SK-N-SH treated with all-trans-retinoic acid at 6 μM for 48 hours (cell line): ENCODE measurements at places on chromosomes 11 and 22.

- peak; percentile 100 for ATAC-seq
Measured at GRCh38 chr11:103609117-103610066, 427.0 kb upstream of the DDI1 start.

- ATAC-seq: peak; percentile 80
Measured at GRCh38 chr22:32723643-32724042, 77.9 kb upstream of the TIMP3 start.

- ATAC-seq: no peak; the same call in none of the 3 replicates
Measured at GRCh38 chr11:126680131-126680530, 320.4 kb downstream of the KIRREL3 start.

GRCh38 chr11:35721651-35722282 lies 59.2 kb downstream of the TRIM44 start:
- no peak for ATAC-seq

DNA sequence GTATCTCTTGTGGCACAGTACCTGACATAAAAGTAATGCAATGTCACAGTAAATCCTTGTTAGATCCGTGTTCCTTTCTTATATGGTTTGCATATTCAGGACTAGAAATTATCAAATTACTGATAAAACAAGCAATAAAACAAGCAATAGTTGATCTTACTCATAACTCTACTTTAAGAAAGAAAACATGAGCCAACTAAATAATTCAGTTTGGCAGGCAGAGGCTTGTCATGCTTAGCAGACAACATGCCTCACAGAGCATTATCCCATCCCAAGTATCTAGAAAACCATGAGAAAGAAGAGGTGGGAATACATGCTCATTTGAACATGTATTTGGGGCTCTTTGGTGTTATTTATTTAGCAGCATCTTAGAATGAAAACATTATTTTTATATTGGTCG lies 241.9 kb downstream of the SOX6 start:
- no peak for ATAC-seq

GRCh38 chr11:61116426-61117167 lies 14.3 kb downstream of the CD5 start:
- ATAC-seq: no peak

DNA sequence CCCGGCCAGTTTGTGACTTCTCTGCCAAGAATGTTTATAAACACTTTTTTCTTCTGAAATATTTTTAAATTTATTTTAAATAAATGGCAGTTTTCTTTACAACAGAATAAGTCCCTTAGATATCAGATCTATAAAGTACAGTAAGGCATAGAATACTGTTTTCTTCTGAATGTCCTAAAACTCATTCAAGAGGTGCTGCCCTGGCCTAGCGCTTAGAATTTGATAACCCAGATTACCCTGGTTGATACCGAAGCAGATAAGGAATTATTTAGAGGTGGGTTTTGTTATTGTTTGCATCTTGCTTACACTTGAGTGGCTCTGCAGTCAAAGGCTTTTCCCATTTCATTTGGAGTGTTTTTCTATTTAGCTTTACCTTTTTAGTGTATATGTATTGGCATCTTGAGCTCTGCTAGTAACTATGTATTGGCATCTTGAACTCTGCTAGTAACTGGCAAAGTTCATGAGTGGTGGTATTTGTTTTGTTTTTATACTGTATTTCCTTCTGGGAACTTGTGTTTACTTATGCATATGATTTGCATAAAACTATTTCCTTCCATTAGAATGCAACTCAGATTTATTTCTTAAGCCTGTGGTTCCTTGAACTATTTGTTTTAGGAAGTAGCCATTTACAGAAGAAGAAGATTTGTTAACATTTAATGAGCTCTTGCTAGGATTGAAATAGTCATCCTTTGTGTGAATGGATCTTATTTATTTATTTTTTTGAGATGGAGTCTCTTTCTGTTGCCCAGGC lies 1.2 kb downstream of the ACAD8 start:
- ATAC-seq: no peak

GRCh38 chr11:69702769-69703452 lies 911 bp downstream of the FGF19 start:
- ATAC-seq: no peak

GRCh38 chr22:33597274-33597985 lies 322.8 kb downstream of the LARGE1 start:
- no peak for ATAC-seq

DNA sequence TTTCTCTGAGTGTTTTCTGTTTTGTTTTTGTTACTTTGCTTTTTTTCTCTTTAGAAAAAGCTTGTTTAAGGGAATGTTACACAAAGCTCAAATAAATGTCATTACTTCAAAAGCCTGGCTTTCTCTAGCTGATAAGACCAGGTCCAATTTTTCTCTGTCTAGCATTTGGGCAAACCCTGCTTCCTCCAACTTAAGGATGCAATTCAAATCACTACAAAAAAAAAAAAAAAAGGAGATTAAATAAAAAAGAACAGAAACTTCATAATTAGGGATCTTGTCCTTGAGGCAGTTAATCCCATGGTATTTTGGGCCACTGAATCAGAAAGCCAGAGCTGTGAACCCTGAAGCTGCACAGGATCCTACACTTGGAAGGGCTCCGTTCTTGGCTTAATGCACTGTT lies 480.8 kb upstream of the KIRREL3 start:
- ATAC-seq: no peak

- peak; percentile 64 for ATAC-seq
Measured at GRCh38 chr11:19241260-19242178, 774 bp upstream of the E2F8 start.
